Naive thymus-derived CD4-positive, alpha-beta T cell (primary cell): ENCODE measurements at places on chromosomes 4 and X. TPM values are rescaled to one million over a fixed set of nuclear protein-coding genes. Genes with fewer than 3 reads are reported as not detected.

GRCh38 chr4:88166608-88167007, 8.2 kb upstream of the ABCG2 start:
- H3K36me3 ChIP-seq = no peaks in the 10 kb centered on the region
- H3K4me3 ChIP-seq = no peak overlapping the region
- H3K27me3 ChIP-seq = no peaks in the 10 kb centered on the region
- H3K27ac ChIP-seq = no peak overlapping the region
- no peak for DNase-seq
- H3K4me1 ChIP-seq = no peaks in the 10 kb centered on the region

- H3K4me1 ChIP-seq = no peaks in the 10 kb centered on the region
- no peak for DNase-seq
- no peak overlapping the region for H3K4me3 ChIP-seq
- H3K27me3 ChIP-seq = no peaks in the 10 kb centered on the region
- no peak overlapping the region for H3K27ac ChIP-seq
Measured at GRCh38 chrX:139224953-139225665, 305.4 kb upstream of the F9 start.

DNA sequence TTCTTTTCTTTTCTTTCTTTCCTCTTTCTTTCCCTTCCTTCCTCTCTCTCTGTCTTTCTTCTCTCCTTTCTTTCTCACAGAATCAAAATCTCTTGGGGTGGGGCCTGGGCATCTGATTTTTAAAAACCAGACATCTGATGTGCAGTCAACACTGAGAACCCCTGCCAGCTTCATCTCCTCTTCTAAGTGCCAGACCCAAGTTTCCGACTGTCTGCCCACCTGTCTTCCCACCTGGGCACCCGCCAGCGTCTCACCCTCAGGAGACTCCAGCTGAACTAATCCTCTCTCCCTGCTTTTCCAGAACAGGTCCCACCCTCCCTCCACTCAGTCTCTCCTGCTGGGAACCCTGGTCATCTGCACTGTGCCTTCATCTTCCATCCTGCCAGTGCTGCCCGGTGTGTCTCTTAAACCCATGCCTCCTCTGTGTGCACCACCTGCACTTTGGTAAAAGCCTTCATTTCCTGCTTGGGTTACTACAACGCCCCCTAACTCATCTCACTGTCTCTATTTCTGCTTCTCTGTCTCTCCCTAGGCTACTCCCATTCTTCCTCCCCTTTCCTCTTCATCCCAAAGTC, 2.8 kb downstream of the SOD3 start:
- no peaks in the 10 kb centered on the region for H3K36me3 ChIP-seq
- no peaks in the 10 kb centered on the region for H3K27me3 ChIP-seq
- DNase-seq = no peak
- no peak overlapping the region for H3K4me3 ChIP-seq

SLC25A43 gene
- total RNA-seq = 1.8 TPM
